ENCODE measurements at places on chromosomes 6 and 20. TPM values are rescaled to one million over a fixed set of nuclear protein-coding genes. Genes with fewer than 3 reads are reported as not detected.

- no peak overlapping the region for H3K4me3 ChIP-seq
- H3K4me1 ChIP-seq = peaks cover 19% of the 10 kb centered on the region
- H3K27me3 ChIP-seq = no peaks in the 10 kb centered on the region
- no peak for DNase-seq
Observed at GRCh38 chr6:45654673-45655072, 276.9 kb upstream of the SUPT3H start.

GSTA3 gene
- total RNA-seq = not detected

- no peak for DNase-seq
- H3K4me1 ChIP-seq = no peaks in the 10 kb centered on the region
- H3K4me3 ChIP-seq = no peak overlapping the region
- no peaks in the 10 kb centered on the region for H3K27me3 ChIP-seq
- no peak overlapping the region for H3K27ac ChIP-seq
- peaks cover 24% of the 10 kb centered on the region for H3K36me3 ChIP-seq
Observed at GRCh38 chr6:169678342-169678741, 23.5 kb downstream of the WDR27 start.

MAPK13 gene
- 43.5 TPM for total RNA-seq

GRCh38 chr6:152150196-152150595 lies 342.7 kb downstream of the ESR1 start:
- H3K27me3 ChIP-seq = no peaks in the 10 kb centered on the region
- no peaks in the 10 kb centered on the region for H3K4me1 ChIP-seq
- peaks cover 70% of the 10 kb centered on the region for H3K36me3 ChIP-seq
- no peak overlapping the region for H3K27ac ChIP-seq
- DNase-seq = no peak

- H3K36me3 ChIP-seq = no peaks in the 10 kb centered on the region
- no peak for DNase-seq
- H3K27me3 ChIP-seq = peaks cover 12% of the 10 kb centered on the region
- no peak overlapping the region for H3K27ac ChIP-seq
- peaks cover 9% of the 10 kb centered on the region for H3K4me1 ChIP-seq
Observed at GRCh38 chr6:152462716-152463115, 174.4 kb downstream of the SYNE1 start.

KIF16B gene
- total RNA-seq = 3.2 TPM

POM121L2 gene
- not detected for total RNA-seq

MAP7 gene
- 0.45 TPM for total RNA-seq

GRCh38 chr20:56957737-56958553 lies 308.5 kb downstream of the BMP7 start:
- H3K27me3 ChIP-seq = peaks cover 17% of the 10 kb centered on the region
- H3K4me3 ChIP-seq = no peak overlapping the region
- no peaks in the 10 kb centered on the region for H3K36me3 ChIP-seq
- no peak overlapping the region for H3K27ac ChIP-seq

GRCh38 chr6:145808239-145808638 lies 6.4 kb downstream of the FBXO30 start:
- peaks cover 24% of the 10 kb centered on the region for H3K36me3 ChIP-seq
- H3K27ac ChIP-seq = no peak overlapping the region
- no peaks in the 10 kb centered on the region for H3K27me3 ChIP-seq
- no peak overlapping the region for H3K4me3 ChIP-seq

DNA sequence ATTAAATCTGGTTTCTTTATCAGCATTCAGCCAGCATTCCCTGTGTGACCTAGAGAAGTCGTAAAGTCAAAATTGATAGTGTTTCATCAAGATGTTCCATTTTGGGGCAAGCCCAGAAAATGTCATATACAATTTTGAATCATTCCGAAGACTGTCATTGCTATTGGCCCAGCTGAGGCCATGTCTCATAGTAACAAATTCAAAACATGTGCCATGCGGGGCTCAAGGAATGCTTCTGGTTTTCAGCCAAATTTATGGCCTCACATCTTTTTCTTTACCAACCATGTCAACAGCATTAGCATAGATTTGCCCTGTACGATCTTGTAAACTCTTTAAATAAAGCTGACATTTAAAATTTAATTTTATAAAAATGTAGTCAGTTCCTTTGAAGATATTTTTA lies 314.7 kb downstream of the PAX1 start:
- no peak overlapping the region for H3K27ac ChIP-seq
- no peak for DNase-seq
- no peak overlapping the region for H3K4me3 ChIP-seq
- H3K4me1 ChIP-seq = no peaks in the 10 kb centered on the region

DNA sequence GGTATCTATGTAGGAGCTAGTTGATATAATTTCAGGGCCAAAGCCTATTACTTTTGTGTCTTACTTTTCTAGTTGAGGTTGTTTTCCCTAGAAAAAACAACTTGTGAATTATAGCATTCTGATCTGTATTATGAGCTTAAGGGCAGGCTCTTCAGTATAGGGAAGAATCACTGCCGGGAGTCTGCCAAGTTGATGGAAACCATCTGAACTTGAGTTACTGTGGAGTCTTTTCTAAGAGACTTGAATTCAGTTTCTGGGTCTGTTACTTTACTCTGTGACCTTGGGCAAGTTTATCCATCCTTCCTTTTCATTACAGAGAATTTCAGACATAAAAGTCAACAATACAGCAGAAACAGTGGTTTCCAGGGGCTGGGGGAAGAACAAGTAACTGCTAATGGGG lies 2.1 kb upstream of the CASS4 start:
- no peak overlapping the region for H3K4me3 ChIP-seq
- no peaks in the 10 kb centered on the region for H3K27me3 ChIP-seq
- DNase-seq = no peak
- H3K4me1 ChIP-seq = peaks cover 52% of the 10 kb centered on the region

DNA sequence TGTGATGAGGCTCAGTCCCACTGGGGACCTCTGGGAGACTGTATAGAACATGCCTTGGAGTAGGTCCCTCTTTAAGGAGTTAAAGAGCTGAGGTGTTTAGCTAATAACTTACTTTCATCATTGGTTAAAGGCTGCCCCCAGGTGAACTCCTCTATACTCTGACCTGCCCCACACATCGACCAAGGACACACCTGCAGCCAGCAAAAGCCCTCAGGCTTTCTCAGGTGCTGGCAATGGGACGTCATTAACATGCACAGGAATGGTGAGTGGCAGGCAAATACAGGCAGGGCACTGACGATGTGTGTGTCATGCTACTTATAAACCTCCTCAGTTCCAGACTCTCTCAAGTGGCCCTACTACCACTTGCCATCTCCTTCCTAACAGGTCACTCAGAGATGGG lies 366.4 kb downstream of the KIF16B start:
- DNase-seq = no peak
- no peak overlapping the region for H3K4me3 ChIP-seq
- H3K4me1 ChIP-seq = no peaks in the 10 kb centered on the region
- no peaks in the 10 kb centered on the region for H3K27me3 ChIP-seq

- no peak for DNase-seq
- H3K4me3 ChIP-seq = no peak overlapping the region
- H3K4me1 ChIP-seq = no peaks in the 10 kb centered on the region
Observed at GRCh38 chr6:23244300-23244699, 674.9 kb downstream of the HDGFL1 start.

DNA sequence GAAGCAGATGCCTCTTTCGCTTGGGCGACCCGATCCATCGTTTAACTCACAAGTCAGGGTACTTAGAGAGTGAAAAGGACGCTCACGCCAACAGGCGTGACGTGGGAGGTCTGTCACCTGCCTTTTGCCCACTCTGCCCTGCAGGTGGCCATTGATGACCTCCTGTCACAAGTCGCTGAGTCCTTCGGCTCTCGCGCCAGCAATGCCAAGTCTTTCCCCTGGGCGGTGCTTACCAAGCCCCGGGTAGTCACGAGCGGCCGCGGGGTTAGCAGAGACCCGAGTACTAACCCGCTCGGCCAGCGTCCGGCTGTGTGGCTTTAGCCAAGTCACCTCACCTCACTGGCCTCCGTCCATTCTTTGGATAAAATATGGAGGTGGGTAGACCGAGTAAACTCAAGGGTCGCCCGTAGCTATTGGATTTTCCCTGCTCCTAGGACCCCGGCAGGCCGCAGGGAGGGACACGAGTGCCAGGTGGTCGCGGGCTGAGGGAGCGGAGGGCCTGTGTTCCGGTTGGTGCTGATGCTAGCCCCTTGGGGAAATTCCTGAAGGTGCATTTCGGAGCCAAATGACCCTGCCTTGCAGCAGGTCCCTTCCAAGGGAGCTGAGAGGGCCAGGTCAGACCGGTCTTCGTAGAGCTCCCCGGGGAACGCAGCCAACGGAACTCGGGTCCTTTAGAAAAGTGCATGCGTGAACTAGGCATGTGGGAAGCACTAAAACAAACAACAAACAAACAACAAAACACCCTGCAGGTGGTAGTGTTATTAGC lies 668 bp downstream of the PKIB start:
- H3K4me1 ChIP-seq = peaks cover 16% of the 10 kb centered on the region
- peak overlapping the region; percentile 70 for H3K4me3 ChIP-seq
- peak; percentile 30 for DNase-seq

DNA sequence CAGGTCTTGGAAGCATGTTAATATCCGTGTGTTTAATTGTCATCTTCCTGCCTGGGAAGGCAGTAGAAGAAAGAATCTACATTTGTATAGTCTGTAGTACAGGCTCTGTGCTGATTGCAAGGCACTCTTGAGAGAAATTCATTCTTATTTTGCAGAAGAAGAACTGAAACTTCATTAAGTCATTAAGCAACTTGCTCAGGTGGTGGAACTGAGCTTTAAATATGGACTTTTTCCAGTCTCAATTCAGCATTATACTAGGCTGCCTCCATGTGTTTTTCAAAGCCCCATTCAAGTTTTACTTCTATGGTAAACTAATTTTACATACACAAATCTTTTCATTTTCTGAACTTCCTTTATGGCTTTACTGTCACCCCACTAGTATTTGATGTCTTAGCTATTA lies 18.7 kb downstream of the ZNF451 start:
- no peaks in the 10 kb centered on the region for H3K27me3 ChIP-seq
- H3K4me3 ChIP-seq = no peak overlapping the region
- H3K36me3 ChIP-seq = peaks cover 44% of the 10 kb centered on the region
- H3K4me1 ChIP-seq = peaks cover 18% of the 10 kb centered on the region
- no peak for DNase-seq
- H3K27ac ChIP-seq = no peak overlapping the region
